Stimulated activated CD4-positive, alpha-beta T cell treated with anti-CD3 and anti-CD28 coated beads, Interleukin-12 subunit alpha, Interleukin-12 subunit beta, amount 100 ng/mL, for 4 hours (primary cell): ENCODE measurements at places on chromosomes 2 and 18.

DNA sequence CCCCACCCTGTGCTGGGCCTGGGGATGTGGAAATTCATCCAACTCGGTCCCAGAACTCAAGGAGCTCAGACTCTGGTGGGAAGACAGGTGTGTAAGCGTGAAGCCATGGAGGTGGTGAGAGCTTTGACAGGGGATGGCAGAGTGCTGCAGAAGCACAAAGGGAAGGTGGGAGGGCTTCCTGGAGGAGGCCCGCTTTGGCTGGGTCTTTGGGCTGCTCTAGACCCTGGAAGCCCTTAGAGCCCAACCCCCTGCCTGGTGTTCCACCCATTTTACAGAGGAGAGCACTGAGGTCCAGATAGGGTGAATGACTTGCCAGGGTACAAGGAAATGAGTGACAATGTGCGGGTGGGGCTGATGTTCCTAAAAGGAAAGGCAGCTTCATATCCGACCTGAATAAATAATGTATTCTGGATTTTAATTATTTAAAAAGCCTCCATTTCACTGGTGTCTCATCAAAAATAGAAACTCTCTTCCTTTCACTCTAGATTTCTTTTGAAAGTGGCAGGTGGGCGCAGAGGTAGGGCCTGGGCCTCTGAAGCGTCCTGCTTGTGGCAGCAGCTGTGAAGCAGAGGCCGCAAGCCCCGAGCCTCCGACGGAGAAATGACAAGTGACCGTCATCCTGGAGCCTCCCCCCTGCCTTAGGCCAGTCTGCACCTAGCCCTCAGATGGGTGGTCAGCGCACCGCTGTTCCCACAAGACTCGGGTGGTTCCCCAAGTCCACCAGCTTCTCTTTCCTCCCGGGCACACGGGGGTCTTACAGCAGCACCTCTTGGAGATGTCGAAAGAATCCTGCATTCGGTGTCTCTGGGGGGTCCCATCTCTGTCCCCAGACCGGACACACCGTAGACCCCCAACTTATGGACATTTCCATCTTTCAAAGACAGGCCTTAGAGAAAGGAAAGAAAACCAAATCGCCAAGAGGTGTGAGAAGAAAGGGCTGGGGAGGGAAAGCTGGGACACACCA is 71.0 kb upstream of the TAF1B start:
- no peak for DNase-seq

- no peak for DNase-seq
These were observed 9.1 kb downstream of the B3GNT2 start for GRCh38 chr2:62204998-62205496.

DNA sequence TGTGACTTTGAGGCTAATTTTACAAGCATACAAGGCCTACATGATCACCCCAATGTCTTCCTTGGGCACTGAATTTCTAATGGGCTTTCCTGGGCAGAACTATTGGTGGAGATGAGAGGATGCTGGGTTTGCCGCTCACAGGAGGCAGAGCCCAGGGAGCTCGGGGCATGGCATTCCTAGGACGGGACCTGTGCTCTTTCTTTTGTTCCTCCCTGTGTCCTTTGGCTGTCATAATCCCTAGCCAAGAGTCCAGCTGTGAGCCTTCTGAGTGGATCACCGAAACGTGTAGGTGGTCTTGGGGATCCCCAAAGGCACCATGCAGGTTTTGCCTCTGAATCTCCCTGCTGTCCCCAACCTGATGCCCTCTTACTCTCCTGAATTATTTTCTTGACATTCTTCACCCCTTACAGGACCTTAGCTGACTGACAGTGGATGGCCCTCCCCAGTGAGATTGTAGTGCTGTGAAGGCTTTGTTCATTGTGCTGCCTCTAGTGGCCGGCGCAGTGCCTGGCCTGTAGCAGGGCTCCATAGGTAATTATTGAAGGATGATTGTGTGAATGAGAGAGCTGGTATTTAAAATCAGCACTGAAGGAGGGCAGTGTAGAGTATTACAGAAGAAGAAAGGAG is 221.9 kb downstream of the ZNF407 start:
- DNase-seq = no peak

GRCh38 chr18:31880186-31880898 is 62.6 kb downstream of the TRAPPC8 start:
- no peak for DNase-seq

DNA sequence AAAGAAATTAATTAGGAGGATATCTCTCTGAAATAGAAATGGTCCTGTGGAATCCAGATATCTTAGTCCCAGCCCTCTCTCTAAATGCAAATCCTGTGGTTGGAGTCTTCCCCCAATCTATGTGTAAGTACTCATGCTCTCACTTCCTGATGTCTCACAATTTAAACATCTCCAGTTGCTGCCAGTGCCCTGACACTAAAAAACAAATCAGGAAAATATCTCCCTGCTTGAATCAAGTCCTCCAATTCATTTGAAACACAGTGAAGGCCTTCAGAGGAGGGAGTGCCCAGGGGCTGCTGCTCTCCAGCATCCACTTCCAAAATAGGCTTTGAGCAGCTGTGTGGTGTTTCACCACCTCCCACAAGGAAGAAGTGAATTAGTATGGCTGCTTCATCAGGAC is 413.8 kb downstream of the RAD51AP2 start:
- no peak for DNase-seq

DNA sequence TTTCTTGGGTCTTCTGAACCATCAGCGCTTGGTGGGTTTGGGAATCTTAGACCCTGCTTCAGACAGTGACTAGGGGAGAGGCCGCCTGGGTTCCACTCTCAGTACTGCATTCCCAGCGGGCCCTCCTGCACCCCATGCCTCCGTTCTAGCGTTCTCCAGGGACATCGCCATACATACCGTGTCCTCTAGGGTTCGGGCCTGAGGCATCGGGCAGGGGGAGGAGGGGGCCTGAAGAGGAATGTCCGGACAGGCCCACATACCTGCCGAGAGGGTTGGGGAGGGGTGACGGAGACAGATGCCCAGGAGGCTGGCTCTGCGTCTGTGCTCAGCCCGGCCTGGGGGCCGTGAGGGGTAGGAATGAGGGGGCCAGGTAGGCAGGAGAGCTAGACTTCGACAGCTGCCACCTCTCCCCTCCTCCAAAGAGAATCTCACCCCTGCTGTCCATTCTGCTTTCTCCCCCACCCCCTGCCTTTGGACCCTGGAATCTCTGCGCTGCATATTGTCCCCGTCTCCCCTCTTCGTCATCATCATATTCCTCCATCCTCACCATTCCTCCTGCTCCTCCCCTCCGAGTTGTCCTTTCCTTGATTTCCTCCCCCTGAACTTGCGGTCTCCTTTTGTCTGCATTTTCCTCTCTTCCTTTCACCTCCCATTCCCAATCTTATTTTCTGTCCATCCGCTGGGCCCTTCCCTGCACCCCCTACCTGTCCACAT is 7.8 kb upstream of the WNT10A start:
- no peak for DNase-seq

- no peak for DNase-seq
These were observed 90.6 kb downstream of the MDH1 start for GRCh38 chr2:63679252-63679855.
